ENCODE measurements at places on chromosomes 6 and 20.
A peak's percentile ranks its signal among the peaks of the same experiment; 100 is the strongest.

DNA sequence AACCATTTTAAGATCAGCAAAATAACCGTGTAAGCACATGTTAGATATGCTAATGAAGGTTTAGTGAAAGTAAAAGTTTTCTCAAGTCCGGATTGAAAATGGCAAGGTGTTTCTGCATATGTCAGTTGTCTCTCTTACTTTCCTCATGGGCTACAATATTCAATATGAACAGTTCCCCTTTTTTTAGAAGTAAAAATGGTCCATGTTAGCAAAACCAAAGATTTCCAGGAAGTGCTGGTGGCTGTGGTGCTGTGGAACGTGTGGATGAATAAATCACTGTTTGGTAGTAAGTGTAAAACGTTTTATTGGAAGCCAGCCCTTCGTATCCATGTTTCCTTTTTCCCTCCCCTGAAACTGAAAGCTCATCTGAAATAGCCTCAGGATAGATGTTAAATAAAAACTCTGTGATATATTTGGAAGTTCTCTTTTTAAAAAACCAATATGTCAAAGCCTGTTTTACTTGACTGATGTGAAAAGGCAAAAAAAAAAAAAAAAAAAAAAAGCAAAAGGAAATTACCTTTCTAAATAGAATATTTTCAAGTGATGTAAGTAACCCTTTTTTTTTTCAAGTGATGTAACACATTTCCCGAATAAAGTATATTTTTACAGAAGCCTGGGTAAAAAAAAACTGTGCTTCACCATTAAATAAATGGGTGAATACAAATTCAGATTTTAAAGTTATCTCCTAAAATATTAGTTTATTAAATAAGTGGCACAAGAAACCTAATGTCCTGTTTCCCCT lies 41.9 kb downstream of the PLEKHG1 start:
- no peak for DNase-seq

- peak; percentile 62 for DNase-seq
These were observed at the start of gene CPXM1 for GRCh38 chr20:2800521-2801285. Gene CPXM1 (minus strand): TSS chr20:2800627. CDS start chr20:2800572, 55 bp downstream.

DNA sequence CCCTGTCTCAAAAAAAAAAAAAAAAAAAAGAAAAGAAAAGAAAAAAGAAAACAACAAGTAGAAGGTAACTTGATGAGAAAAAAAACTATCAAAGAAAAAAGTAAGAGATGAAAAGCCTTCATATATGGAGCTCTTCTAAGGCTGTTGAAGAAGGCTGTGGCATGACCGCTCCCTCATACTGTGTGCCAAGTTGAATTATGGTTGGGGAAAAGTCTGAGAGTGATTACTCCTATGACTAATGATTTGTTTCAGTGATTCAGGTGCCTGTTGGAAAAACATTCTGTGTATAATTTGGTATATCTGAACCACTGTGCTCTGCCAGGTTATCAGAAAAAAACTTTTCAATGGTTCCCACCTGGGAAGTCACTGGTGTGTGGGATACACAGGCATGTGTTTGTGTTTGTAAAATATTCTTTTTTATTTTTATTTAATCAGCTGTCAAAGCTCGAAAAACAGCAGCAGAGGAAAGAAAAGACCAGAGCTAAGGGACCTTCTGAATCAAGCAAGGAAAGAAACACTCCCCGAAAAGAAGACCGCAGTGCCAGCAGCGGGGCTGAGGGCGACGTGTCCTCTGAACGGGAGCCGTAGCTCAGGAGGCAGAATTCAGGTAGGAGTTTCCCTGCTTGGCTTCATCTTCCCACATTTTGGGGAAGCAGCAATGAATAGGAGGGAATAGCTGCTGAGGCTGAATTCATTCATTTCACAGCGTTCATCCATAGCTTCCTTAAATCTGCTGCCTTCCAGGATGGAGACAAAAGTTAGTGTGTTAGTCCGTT lies 69.7 kb upstream of the SCP2D1 start:
- DNase-seq, result no peak

DNA sequence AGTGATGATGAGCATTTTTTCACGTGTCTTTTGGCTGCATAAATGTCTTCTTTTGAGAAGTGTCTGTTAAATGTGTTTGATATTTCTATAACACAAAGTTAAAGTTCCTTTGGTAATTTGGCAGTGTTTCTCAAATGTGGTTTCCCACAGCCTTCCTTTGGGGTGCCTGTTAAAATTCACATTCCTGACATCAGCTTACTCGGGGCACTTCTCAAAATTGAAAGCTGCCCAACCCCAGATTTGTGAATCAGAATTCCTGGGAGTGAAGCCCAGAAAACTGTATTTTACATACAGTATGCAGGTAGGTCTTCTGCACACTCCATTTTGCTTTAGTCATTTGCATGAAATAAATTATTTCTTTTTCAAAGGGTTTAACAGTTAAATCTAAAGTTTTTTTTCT lies 207.9 kb downstream of the GMPR start:
- no peak for DNase-seq

DNA sequence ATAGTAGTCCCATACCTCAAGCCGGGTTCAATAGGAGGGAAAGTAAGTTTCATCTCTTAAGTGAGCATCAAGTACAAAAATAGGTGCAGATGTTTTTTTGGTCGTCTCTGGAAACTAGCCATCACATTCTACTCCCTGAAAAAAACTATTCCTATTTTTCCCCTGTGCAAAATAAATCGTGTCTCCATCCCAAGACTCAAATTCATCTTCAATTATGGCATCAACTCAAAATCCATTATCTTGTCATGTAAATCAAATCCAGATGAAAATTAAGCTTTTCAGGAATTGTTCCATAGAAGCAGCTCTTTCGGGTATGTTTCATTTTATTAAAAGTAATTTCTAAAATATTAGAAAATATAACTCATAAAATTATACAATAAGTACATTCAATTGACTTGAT lies 1368.4 kb downstream of the GRIK2 start:
- no peak for DNase-seq

- no peak for DNase-seq
These were observed 26.2 kb downstream of the HM13 start for GRCh38 chr20:31540406-31540805.

DNA sequence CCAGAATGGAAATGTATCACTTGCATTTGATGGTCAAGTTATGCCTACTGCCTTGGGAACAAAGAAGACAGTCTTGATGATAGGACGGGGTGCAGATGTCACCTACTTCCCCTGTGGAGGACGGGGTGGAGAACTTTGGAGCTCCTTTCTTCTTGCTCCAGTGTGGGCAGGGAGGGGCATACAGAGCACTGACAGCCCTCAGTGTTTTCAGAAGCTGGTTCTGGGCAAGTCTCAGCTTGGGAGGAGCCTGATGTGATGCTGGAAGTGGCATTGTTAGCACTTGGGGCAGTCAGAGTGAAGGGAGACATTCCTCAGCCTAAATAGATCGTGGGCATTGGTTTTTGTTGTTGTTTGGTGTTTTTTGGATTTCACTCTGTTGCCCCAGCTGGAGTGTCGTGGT lies 59.7 kb downstream of the SYNJ2 start:
- DNase-seq, result no peak

DNA sequence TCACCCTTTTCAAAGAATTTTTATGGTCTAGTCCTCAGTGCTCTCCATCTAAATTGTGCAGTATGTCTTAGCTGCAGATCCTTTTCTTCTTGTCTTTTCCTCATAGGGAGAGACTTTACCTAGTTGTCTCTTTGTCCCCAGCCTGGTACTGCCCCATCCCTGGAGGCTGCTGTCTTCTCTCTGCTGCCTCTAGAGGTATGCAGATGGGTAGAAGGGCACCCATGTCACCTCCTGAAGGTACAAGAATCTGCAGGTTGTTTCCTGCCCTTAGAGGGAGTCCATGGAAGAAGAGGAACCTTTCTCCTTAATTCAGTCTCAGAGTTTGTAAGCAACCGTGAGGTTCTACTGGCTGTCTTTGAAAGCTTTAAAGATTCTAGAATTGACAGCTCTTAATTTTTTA lies 39.1 kb downstream of the MCM8 start:
- no peak for DNase-seq

DNA sequence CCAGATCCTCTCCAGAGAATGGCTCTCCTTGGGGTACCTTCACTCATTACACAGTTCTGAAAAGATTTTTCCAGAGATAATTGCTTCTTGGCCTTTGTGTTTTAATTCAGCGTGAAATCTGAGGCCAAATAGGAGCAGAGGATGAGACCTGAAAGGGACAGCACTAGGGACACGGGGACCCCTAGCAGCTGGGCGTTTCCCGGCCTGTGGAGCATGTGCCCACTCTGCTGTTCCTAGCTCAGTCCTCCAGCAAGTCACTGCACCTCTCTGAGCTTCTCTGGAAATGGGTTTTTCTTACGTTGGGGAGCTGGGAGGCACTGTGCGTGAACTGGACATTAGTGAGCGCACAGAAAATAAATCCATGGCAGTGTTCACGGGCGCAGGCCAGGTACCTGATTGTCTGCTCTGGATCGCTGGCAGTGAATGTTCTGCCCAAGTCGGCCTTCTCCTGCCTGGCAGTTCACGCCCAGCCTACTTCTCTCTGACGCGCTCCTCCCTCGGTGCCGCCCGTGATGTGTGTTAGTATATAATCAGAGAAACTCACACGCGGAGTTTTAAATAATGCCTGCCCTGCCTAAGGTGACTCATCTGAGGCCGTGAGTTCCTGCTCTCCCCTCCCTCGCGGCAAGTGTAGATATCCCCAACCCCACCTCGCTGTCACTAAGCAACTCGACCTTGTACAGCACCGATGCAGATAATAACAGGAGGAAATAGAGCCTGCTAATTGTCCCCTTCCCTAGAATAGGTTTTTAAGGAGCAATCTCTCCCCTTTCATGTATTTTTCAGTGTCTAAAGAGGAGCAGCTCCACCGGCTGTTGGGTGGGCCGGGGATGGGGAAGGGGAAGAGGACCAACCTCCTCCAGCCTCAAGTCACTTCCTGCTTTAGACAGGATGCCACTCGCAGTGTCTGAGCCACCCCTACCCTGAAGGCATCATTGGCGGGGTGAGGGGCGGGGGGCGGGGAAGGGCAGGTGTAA lies 2.7 kb upstream of the TUBB2A start:
- no peak for DNase-seq

GRCh38 chr6:83870649-83871048 lies 11.2 kb downstream of the CYB5R4 start:
- no peak for DNase-seq

GRCh38 chr20:48627737-48628128 lies 200.1 kb downstream of the PREX1 start:
- no peak for DNase-seq

DNA sequence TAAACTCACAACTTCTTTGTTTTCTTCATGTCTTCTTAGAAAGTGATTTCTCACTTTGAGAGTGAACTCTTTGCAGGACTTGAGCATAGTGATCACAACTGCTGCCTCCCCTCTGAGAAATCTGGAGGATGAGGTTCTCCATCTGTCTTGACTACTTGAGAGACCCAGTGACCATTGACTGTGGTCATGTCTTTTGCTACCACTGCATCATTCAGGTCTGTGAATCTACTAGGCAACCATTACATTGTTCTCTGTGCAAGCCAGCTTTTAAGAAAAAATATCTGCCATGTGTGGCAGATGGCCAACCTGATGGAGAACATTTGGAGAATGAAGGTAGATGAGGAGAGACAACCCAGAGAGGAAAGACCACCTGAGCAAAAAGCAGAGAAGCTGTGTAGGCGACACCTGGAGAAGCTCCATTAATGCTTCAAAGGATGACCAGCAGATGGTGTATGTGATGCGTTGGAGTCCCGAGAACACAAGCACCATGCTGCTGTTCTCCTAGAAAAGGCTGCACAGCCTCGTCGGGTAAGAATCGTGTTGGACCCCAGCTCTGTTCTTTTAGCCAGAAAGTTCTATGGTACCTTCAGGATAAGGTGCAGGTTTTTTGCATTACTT lies 25.1 kb upstream of the TRIM26 start:
- peak; percentile 74 for DNase-seq

GRCh38 chr6:151723152-151723551 lies 84.3 kb upstream of the ESR1 start:
- peak; percentile 45 for DNase-seq

DNA sequence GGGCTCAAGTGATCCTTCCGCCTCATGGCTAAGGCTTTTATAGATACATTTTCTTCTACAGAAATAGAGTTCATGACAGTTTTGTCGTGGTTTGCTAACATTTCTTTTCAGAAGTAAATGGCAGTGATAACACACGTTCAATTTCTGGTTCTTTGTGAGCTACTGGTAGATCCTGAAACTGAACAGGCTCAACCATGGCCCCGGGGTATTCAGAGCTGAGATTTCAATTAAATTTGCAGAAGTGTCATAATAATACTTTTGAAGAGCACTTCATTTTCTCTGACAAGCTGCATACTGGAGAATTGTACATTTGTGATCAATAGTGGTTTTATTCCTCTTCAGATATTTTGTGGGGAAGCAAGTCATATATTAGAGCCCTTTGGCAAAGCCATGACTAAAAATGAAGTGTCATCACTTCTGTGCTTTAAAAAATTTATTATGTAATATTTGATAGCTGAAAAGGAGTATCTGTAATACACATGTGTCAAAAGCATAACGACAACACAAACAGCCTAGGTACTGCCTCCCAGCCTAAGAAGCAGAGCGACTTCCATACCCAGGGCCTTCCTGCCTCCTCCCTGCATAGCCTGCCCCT lies 84.3 kb upstream of the SCP2D1 start:
- DNase-seq, result no peak

- no peak for DNase-seq
These were observed 16.1 kb upstream of the LAMP5 start for GRCh38 chr20:9498322-9498721.

GRCh38 chr6:157260735-157261410 lies 62.4 kb downstream of the TMEM242 start:
- DNase-seq, result no peak

DNA sequence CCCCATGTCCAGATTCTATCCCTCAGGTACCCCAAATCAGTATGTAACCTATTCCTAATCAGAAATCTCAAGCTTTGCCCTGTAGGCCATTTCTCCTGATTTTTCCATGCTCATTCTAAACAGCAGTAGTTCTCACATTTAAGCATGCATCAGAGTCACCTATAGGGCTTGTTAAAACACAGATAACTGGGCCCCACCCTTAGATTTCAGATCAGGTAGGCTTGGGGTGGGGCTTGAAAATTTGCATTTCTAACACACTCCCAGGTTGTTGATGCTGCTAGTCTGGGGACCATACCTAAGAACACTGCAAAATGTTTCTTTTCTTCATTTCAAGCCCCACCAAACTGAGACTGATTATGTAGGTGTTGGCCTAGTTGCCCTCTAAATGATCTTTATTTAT lies 621.2 kb upstream of the FLRT3 start:
- no peak for DNase-seq

DNA sequence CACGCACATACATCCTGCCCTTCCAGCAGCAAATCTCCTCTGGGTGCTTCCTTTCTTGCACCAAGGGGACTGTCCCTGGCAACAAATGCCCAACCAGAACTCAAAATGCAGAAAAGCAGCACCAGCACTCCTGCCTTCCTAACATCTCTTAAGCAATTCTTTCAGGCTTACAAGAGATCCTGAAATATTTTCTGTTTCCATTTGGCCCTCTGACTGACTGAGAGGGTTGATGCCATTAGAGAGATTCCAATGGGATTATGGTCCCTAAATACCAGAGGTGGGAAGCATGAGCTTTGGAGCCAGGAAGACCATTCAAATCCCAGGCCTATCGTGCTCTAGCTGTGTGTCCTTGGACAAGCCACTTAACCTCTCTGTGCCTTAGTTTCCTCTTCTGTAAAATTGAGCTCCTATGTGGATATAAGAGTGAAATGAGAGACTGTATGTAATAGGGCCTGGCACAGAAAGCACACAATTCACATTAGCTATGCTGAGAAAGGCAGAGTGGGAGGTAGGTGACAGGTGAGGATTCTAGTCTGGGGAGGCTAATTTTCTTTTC lies 56.8 kb downstream of the PRDM1 start:
- no peak for DNase-seq
